Stimulated activated CD8-positive, alpha-beta memory T cell treated with anti-CD3 and anti-CD28 coated beads, Interleukin-4, amount 100 ng/mL, for 1 hour (primary cell): ENCODE measurements at places on chromosomes 16 and 17.

DNA sequence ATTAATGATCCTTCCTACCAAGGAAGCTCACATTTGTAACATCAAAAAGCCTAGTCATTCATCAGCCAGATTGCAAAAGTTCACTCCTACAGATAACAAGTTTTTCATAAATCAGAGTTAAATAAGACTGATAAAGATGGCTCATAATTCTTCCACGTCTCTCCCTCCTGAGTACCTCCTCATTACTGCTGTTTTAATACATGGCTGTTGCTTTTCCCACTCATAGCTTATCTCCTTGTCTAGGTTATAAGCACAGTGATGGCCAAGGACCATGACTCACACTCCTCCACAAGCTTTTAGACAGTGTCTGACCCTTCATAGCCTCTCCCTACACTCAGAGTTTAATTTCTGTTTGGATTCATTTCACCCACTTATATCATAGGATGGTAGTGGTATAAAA is 100.9 kb upstream of the MON1B start:
- DNase-seq: no peak

DNA sequence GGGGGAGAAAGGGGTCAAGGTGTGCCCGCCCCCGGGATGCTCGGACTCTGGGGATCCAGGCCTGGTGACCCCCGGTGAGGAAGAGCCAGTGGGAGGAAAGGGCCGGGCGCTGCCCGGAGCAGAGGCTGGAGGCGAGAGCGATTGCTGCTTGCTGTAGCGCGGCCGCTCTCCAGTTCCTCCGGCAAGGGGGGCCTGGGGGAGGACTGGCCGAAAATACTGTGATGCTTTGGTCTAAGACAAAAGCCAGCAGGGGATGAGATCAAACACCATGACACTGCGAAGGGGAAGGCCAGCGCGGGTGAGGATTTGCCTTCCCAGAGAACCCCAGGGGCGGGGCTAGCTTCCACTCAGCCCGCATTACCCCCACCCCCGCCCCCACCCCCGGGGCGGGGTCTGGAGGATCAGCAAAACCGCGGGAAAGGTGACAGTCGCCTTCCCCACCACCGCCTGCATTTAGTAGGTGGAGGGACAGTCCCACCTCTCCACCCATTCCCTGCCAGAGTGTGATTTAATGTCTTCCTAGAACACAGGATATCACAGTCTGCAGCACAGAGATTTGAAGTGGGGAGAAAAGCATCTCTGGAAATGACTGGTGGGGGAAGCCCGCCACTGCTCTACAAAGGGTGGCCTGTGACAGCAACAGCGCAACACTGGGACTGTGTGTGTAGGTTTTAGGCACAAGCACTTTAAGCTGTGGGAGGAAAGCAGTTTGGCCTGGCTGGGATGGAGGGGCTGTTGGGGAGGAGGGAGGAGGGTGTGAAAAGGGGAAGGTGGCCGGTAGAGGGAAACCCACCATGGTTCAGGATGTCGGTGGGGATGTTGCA is 25.7 kb downstream of the MRC2 start:
- DNase-seq: no peak

DNA sequence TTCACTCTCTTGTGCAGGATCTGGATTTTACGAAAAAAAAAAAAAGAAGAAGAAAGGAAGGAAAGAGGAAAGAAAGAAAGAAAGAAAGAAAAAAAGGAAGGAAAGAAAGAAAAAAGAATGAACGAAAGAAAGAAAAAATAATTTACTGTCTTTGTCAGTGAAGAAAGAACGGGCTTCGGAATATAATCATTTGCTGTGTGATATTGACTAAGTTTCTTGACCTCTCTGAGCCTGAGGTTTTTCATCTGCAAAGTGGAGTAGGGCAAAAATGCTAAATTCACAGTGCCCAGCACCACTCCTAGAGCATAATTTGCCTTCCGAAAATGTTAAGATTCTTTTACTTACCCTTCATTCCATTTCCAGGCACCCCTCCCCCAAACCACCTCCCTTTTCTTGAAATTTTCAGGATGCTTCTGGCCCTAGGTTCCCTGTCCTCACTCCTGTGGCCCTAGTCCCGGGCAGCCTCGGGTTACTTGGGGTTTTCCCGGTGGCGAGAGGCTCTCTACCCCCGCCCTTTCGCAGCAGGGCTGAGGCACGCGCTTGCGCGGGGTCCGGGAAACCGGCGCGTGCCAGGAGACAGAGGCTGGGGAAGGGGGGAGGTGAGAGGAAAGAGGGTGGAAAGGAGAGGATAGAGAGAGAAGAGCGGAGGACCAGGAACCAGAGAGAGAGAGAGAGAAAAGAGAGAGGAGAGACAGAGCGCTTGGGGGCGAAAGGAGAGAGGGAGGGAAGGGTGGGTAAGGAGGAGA is at the start of gene CNTNAP1:
CNTNAP1 (plus strand) TSS at position 556 of the 746 bp plus-strand sequence. CDS start 299 bp downstream, outside the sequence.
- DNase-seq: no peak

DNA sequence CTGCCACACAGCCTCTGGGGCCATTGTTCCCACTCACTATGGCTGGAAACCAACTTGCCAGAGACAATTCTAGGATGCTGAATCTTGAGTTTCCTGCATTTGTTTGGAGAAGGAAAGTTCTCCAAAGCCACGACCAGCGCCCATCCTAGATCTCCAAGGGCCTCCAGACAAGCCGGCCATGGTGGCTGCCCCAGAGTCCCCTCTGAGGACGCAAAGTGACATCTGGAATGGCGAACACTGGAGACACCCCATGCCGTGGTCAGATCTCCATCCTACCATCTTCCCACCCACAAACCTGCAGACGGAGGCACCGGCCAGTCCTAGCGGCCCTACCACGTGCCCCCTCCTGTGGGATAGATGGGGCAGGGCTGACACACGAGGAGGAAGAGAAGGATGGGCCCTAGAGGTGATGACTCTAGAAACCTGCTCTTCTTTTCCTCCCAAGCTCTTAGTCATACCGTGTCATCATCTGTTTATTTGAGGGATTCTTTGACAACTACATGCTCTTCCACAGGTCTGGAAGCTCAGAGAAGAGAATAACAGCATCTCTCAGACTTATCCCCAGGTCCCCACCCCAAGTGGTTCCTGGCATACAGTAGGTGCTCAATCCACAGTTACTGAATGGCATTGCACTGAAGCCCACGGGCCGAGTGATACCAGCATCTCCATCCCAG is 71.3 kb downstream of the MYH11 start:
- DNase-seq: no peak

DNA sequence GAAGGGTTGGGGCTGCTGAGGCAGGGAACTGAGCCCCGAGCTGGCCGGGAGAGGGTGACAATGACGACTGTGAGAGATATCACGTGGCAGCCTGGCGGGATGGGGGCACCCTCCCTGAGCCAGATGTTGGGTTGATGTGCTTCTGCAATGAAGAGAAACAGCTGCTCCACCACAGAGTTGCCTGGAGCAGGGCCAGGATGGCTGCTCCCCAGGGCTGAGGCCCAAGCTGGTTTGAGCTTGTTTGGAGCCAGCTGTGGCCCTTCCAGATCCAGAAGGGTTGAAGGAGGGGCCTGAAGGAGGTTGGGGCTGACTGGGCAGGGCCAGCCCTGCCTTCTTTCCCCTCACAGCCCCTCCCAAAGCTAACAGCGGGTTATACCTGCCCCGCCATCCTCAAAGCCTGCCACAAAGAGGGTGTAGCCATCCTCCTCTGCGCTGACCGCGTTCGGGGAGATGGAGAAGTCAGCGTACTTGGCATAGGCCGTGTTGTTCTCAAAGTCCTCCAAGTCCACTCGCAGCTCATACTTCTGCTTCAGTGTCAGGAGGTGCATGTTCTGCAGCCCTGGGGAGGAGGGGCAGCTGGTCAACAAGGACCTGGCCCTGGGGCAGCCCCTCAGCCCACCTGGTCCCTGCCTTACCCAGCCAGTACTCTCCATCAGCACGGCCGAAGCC is 2.1 kb downstream of the MFAP4 start:
- DNase-seq: no peak

- no peak for DNase-seq
Observed at GRCh38 chr16:11252482-11252931, 3.5 kb downstream of the SOCS1 start.

GRCh38 chr16:27027971-27028370 is 38.8 kb upstream of the C16orf82 start:
- DNase-seq: no peak

DNA sequence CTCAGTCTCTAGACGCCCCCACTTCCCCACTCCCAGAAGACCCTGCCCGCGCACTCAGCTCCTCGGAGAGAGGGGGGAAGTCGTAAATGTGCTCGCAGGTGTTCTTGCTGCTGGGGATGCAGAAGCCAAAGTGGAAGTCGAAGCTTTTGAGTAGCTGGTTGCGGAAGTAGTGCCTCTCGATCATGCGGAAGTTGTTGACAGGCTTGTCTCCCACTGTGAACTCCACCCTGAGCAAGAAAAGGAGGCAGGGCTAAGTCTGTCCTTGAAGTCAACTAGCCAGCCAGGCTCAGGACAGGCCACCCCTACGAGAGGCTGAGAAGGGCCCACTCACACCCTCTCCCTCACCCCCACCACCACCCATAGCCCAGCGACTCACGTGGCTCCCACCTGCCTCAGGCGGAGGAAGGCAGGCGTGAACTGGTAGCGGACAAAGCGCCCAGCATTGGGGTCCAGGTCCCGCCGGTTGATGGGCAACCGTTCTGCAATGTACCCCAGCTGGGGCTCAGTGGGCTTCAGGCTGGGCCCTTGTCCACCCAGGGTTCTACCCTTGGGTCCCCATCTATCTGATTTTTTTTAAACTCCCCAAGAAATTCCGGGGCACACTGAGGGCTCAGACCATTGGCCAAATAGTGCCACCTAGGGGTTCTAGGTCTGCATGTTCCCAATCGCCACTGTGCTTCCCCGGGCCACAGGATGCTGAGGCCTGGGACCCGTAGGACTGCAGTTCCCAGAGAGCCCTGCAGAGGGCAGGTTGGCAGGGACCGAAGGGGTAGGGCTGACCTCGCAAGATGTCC is 4.6 kb downstream of the UNC119 start:
- peak; percentile 33 for DNase-seq

DNA sequence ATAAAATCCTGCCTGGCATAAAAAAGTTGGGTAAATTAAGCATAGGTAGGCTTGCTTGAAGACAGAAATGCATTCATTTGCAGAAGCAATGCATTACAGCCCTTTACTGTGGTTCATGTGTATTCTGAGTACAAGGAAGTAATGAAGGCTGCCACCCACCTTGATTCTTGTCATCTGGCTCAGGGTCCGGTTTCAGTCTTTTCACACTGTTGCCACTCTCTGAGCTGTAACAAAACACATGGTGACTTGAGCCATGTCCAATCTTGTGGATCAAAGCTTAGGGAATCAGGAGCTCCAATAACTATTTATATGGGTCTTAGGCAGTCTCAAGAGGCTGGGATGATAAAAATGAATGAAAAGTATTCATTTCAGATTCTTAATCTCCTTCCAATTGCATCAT is 22.0 kb downstream of the PSME3IP1 start:
- DNase-seq: no peak

DNA sequence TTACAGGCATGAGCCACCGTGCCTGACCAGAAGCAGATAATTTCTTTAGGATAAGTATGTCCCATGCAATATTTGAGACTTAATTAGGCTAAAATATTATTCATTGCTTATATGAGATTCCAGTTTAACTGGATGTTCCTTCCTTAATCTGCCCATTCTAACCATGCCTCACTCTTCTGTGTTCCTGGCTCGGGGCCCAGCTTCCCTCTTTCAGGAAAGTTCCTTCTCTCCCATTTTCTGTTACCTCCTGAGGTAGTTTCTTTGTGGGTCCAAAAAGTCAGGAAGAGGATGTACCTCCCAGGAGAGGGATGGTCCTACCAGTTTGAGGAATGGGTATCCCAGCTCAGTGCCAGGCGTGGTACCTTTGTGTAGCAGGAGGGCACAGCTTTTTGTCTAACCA is 23.3 kb downstream of the UNK start:
- no peak for DNase-seq

DNA sequence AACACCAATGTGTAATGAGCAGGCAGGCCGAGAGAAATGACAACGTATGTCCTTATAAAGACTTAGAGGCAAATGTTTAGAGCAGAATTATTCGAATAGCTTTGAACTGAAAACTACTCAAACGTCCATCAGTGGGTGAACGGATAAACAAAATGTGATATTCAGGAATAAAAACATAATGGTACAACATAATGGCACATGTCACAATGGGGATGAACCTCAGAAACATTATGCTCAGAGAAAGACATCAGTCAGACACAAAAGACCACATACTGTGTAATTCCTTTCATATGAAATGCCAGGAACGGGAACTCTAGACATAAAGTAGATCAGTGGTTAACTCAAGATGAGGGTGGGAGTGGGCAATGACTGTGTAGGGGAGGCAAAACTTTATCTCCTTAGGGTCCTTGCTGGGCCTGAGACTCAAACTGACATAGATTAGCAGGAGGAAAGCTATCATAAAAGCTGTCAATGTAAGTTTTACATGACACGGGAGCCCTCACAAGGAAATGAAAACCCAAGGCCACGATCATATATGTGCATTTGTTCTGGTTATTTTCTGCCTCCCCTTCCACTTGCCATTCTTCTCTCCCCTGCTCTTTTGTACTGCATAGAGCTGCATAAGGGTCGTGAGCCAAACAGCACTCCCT is 14.8 kb upstream of the ARL4D start:
- DNase-seq: no peak

- DNase-seq: no peak
Observed at GRCh38 chr16:84893849-84894599, 74.2 kb downstream of the CRISPLD2 start.

DNA sequence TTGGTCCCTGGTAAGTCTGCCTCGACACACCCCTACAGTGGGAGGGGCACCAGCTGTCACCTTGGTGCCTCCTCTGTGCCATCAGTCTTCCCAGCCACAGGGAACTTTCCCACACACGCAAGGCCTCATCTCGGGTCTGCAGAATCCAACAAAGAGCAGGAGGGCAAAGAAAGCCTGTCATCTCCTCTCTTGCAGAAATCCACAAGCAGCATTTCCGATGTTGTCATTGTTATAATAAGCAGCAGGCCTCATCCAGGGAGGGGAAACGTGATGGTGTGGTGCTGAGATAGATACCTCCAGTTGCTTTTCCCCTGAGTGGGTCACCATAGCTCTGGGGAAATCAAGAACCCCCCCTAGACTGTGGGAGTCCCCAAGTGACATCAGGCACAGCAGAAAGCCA is 110.4 kb downstream of the CMIP start:
- no peak for DNase-seq

DNA sequence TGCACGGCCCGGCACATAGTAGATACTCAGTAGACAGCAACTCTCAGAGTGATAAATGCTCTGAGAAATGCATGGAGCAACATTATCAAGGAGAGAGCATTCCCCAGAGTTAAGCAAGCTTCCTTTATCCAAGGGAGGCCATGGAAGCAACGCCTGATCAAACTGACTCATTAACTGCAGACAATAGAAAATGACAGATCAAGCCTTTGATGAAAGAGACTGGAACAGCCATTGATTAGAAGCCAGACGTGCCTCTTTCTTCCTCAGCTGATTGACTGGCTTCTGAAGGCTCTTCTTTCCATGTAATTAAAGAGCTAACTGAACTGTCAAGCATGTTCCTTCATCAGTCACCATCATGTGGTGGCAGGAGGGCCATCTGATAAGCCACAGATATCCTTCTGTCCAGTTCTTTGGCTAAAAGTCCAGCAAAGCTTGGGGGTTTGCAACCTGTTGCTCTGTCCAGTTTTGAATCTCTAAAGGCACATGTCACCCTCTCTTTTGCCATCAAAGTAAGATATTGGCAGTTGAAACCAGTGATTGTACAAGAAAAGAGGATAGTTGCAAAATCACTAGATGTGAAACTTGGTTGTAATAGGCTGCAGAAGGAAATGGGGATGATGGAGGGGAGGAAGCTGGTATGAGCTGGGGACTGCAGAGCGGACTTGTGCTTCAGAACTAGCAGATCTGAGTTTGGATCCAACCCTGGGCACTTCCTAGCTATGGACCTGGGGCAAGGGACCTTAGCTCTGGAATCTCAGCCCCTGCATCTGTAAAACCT is 188.0 kb downstream of the HAPSTR1 start:
- no peak for DNase-seq
